ENCODE measurements at places on chromosomes 7 and 10.

DNA sequence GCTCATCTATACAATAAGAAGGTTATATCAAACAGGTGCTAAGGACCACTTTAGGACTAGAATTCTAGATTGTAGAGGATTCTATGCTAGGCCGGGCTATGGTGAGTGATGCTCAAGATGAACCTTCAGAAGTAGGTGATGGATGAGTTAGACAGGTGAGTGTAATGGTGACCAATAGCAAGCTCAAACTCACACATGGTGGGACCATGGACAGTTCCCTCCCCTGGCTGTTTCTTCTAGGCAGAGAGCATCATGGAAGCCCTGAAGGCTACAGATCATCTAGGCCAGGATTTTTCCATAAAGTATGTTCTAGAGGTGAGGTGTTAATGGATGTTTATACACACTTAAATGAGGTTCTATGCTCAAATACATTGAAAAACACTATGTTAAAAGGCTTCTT, 162.2 kb upstream of the WDR11 start:
- DNase-seq = no peak

DNA sequence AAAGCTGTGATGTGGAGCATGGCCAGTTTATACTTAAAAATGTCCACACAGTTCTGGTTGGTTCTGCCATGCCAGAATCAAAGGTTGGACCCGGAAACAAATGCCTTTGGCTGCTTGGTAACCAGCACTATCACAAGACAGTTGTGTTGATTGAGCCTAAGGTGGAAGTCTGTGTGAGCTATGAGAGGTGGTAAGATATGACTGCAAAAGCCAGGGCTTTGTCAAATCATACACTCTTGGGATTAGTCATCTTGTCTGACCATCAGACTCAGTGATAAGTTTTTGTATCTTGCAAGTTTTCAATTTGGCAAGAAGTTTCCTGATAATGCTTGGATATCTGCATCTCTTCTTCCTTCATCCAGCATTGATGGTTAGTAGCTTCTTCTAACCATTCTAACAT, 35.5 kb downstream of the GPR141 start:
- DNase-seq = no peak

- no peak for DNase-seq
These were observed 50.8 kb downstream of the CYTH3 start for GRCh38 chr7:6221340-6222319.

GRCh38 chr7:99693427-99694200, 13.8 kb upstream of the CYP3A5 start:
- DNase-seq = no peak

DNA sequence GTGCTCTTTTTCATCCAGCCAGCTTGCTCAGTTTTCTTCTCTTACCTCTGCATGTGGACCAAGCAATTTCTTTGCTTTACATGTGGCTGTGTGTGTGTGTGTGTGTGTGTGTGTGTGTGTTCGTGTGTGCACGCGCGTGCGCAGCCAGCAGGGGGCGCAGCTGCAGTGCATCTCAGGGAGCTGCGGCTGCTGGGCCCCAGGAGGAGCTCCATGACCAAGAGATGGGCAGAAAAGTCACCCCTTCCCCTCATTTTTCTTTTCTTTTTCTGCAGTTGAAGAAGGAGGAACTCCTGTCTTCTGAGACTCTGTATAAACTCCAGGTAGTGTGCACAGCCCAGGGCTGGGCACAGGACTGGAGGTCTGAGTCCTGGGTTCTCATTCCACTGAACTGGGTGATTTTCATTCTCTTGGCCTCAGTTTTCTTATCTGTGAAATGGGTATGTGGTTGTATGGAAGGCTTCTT, 41.8 kb downstream of the BLNK start:
- peak; percentile 1 for DNase-seq

DNA sequence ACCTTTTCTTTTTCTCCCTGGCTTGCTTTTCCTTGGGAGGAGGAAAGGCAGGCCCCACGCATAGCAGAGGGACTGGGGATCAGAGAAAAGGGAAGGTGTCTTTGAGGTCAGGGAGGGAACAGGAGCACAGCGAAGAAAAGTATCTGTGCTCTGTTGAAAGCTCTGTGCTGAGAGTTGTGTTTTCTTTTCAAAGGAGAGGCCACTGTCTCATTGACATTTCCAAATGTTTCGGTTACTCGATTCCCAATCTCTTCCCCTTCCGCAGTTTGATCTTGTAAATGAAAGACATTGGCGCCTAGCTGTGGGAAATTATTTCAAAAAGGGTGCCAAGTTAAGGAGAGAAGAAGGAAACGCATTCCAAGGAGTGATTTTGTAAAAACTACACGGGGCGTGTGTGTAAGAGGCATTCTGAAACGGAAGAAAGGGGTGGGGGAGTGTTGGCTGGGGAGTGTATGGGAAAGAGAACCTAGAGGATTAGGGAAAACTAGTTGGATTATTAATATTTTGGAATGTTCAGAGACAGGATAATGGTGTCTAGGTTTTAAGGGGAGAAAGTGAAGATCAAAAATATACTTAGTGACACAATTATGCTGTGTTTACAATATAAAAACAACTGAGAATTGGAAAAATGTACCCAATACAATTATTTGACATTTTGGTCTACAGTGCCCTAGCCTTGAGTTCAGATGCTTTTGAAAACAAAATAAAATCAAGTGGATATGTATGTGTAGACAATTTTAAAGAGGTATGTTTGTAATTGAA, 708 bp downstream of the KLHDC10 start:
- no peak for DNase-seq
